ENCODE measurements at places on chromosomes 3 and 15.
A peak's percentile ranks its signal among the peaks of the same experiment; 100 is the strongest.

- DNase-seq = peak; percentile 78
Measured at GRCh38 chr15:39396979-39397615, 183.8 kb upstream of the THBS1 start.

GRCh38 chr3:67646586-67647234, 7.7 kb downstream of the SUCLG2 start:
- no peak for DNase-seq

GRCh38 chr3:50588759-50589433, 19.6 kb downstream of the HEMK1 start:
- DNase-seq = no peak

DNA sequence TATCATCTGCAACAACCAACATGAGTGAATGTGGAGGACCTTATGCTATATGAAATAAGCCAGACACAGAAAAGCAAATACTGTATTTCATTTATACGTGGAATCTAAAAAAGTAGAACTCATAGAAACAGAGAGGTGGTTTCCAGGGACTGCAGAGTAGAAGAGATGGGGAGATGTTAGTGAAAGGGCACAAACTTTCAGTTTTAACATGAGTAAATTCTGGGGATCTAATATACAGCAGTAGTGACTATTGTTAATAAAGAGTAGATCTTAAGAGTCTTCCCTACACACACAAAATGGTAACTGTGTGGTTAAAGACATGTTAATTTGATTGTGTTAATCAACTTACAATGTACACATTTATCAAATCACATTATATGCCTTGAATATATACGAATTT, 20.9 kb upstream of the MELTF start:
- DNase-seq = no peak

GRCh38 chr3:43073836-43074220, 32.1 kb downstream of the POMGNT2 start:
- DNase-seq = no peak

DNA sequence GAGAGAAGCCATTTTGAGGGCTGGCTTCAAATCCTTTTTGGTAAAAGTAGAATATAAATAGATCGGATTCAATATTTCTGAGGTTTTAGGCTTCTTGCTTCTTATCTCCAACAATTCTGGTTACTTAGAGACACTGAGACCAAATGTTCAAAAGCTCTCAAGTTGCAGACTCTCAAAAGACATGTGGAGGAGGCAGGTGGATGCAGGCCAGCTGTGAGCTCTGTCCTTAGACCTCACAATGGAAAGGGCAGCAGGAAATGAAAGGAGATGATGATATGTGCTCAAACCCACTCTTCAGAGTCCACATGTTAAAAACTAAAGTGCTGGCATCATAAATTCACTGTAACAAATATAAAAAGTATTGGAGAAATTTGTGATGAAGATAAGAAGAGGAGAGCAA, 424.9 kb upstream of the ALCAM start:
- no peak for DNase-seq

DNA sequence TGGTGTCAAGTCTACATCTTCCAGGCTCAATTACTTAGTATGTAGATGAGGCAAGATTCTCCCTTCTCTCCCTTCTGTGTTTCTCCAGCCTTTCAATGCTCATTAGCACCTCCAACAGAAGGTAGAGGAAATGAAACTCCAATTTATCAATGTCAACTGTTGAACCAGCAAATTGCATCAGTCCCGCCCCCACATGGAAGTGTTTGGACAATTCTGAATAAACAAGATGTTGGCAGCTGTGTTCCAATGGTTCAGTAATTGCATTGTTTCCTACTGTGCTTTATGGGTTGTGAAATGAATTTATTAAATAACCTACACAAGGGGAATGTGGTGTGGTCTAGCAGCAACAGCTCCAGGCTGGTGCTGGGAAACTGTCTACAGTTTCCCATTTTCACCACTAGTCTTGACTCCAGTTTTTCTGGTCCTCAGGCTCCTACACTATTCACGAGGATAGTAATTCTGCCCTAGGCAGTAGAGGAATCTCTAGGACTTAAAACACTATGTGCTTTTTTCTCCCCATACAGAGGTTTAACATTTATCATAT, 91.9 kb downstream of the MB21D2 start:
- DNase-seq = no peak

- DNase-seq = no peak
Measured at GRCh38 chr3:38141952-38142273, 3.5 kb downstream of the MYD88 start.

DNA sequence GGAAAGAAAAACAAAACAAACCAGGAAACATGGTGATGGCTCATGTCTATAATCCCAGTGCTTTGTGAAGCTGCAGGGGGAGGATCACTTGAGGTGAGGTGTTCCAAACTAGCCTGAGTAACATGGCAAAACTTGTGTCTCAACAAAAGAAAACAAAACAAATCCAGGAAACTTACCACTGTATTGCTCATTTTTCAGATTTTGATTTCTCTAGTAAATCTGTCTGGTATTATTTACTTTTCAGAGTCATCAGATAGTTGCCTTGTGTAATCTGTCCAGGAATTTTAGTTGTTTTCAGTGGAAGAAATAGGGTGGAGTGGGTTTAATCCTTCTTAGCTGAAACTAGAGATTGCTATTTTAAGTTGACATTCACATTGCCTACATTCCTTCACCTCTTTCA, 91.8 kb upstream of the ALCAM start:
- no peak for DNase-seq

- DNase-seq = no peak
Measured at GRCh38 chr3:152621967-152622810, 212.7 kb upstream of the P2RY1 start.

- no peak for DNase-seq
Measured at GRCh38 chr3:125075738-125076137, 19.9 kb upstream of the HEG1 start.

- no peak for DNase-seq
Measured at GRCh38 chr3:134353171-134353825, 20.9 kb downstream of the AMOTL2 start.

GRCh38 chr15:47551079-47551478, 166.2 kb upstream of the SEMA6D start:
- DNase-seq = no peak

- DNase-seq = no peak
Measured at GRCh38 chr3:31011380-31011779, 116.9 kb upstream of the GADL1 start.

- no peak for DNase-seq
Measured at GRCh38 chr15:47965297-47965696, 155.5 kb upstream of the SLC24A5 start.

GRCh38 chr15:40108061-40108854, 421 bp downstream of the BMF start:
- DNase-seq = no peak

DNA sequence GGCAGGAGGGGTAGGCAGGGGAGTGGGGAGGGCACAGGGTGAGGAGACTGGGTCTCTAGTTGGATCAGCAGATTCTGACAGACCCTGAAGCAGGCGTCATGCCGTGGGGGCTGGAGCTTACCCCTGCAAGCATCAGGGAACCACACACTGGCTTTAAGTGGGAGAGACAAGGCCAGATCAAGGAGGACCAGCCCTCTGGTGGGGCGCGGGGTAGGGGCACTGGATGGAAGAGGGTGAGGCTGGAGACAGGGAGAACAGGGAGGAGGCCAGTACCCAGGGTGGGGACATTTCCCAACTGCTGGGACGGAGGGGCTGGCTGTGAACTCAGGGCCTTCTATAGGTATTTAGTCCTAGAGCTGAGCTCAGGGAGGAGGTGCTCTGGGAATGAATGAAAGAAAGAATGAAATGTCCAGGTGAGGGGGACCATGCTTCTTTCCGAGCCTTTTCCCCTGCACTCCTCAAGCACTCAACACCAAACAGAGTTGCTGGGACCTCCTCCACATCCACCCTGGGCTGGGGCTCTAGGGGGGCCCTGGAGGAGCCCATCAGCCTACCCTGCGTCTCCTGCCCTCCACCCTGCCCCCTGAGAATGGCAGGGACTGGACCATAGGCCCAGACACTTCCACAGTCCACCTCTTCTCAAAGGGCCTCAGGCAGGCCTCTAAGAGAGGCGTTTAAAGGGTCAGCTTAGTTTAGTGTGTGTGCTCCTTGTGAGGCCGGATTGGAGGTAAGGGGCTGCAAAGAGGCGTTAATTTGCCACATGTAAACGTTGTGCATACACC, 49.0 kb upstream of the FGD5 start:
- no peak for DNase-seq

- peak; percentile 41 for DNase-seq
Measured at GRCh38 chr3:58355179-58355578, 22.5 kb downstream of the PXK start.

GRCh38 chr15:56094171-56094570, 100.8 kb upstream of the NEDD4 start:
- no peak for DNase-seq

DNA sequence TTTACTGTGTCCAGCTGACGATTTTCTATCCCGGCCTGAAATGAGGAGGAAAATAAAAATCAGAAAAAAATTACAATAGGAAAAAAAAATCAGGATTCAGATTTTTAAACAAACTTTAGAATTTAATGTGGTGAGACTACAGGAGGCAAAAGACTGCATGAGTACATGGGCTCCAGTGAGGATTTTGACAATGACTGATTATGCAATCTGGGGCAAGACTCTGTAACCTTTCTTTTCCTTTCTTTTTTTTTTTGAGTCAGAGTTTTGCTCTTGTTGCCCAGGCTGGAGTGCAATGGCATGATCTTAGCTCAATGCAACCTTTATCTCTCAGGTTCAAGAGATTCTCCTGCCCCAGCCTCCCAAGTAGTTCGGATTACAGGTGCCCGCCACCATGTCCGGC, 29.9 kb downstream of the SPG11 start:
- DNase-seq = no peak

GRCh38 chr3:171788546-171789351, 21.5 kb downstream of the PLD1 start:
- no peak for DNase-seq

GRCh38 chr15:90588427-90588826, 58.7 kb downstream of the CRTC3 start:
- DNase-seq = no peak

DNA sequence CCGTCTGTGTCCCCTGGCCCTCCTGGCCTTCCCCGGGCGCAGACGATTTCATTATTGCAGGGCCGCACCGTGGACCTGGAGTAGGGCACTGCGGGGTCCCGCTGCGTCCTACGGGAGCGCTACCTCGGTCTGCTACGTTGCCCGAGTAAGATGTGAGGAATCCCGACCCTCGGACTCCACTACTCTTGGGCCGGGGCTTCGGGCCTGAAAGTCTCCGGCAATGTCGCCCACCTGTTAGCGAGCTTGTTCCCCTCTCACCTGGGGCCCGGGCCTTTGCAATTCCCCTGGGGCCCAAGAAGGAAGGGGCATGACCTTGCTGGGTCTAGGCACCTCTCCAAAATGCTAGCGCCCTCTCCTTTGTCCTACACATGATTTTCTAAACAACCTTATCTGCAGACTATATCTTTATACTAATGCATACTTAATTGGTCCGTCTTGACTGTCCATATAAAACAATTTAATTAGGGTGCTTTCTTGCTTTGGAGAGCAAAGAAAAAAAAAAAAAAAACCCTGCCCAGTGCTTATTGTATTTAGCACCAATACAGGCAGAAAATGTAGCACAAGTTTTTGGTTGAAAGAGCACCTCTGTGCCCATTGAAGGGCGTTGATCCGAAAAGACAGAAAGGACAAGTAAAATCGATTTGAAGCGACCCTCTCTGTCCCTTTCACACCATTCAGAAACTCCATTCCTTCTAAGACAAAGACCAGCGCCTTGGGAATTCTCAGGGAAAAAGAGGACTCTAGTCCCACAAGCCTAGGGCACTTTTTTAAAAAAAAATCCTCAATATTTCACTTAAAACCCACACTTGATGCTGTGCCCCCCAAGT, 7.0 kb upstream of the NR2F2 start:
- no peak for DNase-seq

DNA sequence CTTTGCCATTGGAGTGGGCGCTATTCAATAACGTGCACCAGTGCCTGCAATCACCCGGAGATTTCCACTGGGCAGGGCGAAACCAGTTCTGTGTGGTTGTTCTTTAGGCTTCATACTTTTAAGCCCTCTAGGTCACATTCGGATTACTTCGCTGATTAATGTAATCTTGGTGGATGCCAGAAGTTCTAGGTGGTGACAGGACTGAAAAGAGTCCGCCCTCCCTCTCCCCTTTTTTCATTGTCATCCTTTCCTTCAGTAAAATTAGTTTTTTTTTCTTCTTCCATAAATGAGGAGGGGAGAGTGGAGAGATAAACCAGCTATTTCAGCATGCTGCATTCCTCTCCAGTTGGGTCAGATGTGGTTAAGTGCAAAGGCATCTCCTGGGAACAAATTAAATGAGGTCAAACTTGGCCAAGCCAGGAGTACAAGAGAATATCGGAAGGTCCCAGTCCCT, 2.3 kb upstream of the SLC2A2 start:
- DNase-seq = no peak

- no peak for DNase-seq
Measured at GRCh38 chr3:177491296-177492032, 294.2 kb upstream of the TBL1XR1 start.

GRCh38 chr3:96700322-96701315, 113.8 kb upstream of the EPHA6 start:
- DNase-seq = no peak

GRCh38 chr3:127483005-127483641, 107.4 kb downstream of the TPRA1 start:
- DNase-seq = no peak

- no peak for DNase-seq
Measured at GRCh38 chr15:33894193-33894592, 74.1 kb upstream of the CHRM5 start.

DNA sequence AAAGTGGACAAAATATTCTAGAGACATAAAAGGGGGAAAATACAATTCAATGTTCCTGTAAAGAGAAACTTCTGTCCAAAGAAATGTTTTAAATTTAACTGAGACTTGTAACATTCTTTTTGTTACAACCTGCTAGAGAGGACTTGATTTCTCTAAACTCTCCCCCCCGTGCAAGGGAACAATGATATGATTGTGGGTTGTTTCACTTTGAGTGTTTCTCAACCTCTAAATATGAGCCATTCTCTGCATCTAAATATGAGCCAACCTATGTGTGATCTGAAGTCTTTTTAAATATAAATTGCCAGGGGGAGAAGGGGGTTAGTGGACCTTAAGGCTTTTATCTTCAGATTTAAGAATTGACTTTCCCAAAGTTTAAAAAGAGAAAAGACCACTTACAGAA, 14.6 kb downstream of the ZNF860 start:
- no peak for DNase-seq

GRCh38 chr15:38049891-38050290, 115.5 kb downstream of the TMCO5A start:
- no peak for DNase-seq

DNA sequence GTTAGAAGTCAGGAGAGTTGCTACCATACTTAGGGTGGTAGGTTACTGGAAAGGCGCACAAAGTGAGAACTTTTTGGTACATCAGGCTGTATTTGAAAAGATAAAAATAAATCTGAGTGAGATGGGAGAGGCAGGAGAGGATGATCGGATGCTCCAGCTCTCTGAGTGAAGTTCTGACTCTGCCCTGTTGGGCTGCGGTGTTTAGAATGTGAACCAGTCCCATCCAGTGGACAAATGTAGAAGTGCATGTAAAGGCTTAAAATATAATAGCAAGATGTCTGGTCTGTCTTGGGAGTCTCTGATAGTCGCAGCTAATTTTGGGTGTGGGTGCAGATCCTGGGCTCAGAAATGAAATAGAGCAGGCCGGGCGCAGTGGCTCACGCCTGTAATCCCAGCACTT, 30.4 kb downstream of the ACKR2 start:
- no peak for DNase-seq

- DNase-seq = no peak
Measured at GRCh38 chr3:23798456-23798855, 7.3 kb upstream of the UBE2E1 start.

Data from CD4-positive, alpha-beta T cell treated with Interleukin-15 for 1 hour (primary cell).